ENCODE measurements at places on chromosomes 12 and 14. TPM values are rescaled to one million over a fixed set of nuclear protein-coding genes. Genes with fewer than 3 reads are reported as not detected.

DNA sequence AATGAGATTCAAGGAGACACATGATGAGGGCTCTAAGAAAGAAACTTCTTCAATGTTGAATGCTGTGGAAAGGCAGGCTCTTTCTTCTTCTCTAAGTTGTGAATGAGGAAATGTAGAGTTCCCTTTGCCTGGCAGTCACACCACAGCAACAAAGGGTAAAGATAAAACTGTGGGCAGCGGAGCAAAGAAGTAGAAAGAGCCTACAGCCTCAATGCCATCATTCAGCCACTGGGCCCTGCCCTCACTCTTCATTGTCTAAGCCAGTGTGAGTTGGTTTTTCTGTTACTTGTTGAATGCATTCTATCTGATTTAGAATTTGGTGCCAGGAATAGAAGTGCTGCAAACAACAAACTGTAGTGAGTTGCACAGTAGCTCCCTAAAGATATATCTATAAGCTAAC lies 12.2 kb downstream of the SDR9C7 start:
- no peak for DNase-seq

DNA sequence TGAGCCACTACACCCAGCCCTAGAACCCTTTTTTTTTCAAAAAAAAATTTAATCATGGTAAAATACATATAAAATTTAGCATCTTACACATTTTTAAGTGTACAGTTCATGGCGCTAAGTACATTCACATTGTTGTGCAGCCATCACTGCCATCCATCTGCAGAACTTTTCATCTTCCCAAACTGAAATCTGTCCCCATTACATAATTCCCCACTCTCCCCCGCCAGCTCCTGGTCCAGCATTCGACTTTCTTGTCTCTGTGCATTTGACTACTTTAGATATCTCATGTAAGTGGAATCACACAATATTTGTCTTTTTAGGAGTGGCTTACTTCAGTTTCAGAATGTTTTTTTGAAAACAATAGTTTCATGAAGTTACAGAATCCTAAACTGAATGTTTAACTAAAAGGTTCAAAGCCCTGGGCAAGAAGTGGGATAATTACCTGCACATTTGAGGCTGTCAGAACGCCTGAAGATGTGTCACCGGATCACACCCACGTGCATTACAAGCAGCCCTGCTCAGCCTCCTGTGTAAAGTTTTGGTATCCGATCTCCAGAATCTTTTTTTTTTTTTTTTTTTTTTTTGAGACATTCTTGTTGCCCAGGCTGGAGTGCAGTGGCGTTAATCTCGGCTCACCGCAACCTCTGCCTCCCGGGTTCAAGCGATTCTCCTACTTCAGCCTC lies 12.7 kb downstream of the EML1 start:
- DNase-seq = no peak

The EMP1 gene
- total RNA-seq = 4,689 TPM

The PTMS gene
- total RNA-seq = 134 TPM

DNA sequence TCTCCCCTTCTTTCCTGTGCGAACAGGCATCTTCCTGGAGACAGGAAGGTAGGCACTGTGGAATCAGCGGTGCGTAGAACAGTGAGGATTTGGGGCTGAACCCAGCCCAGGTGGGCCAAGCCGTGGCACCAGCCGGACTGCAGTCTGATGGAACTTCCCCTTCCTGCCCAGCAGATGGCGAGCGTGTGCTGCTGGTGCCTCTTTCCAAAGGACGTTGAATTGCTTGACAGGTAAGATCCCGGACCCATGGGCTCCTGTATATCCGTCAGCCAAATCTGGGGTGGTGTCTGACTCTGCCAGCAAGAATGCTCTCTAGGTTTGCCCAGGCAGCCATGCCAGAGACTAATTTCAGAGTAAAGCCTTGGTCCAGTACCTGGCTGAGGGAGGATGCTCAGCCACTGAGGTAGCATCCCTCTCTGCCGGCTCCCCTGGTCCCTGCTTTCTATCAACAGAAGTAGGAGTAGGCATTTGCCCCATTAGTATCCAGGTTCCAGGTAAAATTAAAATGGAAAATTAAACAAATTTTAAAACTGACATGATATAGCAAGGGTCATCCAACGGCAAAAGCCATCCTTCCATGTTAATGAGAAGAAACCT lies 21.1 kb upstream of the KCNA5 start:
- DNase-seq = no peak

The TMTC1 gene
- total RNA-seq = 87.8 TPM

DNA sequence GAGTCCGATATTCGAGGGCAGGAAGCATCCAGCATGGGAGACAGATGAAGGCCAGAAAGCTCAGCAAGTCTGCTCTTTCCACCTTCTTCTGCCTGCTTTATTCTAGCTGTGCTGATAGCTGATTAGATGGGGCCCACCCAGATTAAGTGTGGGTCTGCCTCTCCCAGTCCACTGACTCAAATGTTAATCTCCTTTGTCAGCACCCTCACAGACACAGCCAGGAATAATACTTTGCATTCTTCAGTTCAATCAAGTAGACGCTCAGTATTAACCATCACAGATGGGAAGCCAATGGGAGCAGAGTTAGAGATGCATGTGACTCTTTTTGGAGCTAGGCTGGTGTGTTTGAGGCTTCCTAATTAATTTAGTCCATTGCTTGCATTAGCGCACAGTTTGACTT lies 17.0 kb downstream of the C12orf75 start:
- DNase-seq = no peak

DNA sequence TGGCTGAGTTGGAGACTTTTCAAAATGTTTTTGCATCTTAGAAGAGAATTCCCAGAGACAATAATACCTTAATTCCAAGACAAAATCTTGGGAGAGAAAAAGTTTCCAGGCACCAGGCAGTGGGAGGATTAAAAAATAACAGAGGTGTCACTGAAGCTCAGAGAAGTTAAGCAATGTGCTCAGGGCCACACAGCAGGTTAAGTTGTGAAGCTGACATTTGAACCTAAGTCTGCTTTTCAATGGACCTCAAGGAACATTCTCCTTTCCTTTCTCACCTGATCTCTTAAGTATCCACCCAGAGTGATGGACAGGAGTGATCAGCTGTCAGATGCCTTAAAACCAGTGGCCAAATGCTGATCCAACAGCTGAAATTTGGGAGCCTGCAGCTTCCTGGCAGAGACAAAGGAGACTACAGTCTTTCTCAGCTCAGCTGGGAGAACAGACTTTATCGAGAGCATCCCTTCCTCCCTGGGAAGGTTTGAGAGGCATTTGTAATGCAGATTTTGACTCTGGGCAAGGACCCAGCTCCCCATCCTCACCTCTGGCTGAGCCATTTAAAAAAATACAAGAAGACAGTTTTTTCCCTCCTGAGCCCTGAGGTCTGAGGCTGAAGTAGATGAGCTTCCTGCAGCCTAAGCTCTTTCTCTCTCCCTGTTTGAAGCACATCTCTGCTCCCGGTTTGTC lies 174.9 kb upstream of the RPH3A start:
- no peak for DNase-seq

The CLEC2B gene
- 23.8 TPM for total RNA-seq

The PRR4 gene
- total RNA-seq = 1.5 TPM

DNA sequence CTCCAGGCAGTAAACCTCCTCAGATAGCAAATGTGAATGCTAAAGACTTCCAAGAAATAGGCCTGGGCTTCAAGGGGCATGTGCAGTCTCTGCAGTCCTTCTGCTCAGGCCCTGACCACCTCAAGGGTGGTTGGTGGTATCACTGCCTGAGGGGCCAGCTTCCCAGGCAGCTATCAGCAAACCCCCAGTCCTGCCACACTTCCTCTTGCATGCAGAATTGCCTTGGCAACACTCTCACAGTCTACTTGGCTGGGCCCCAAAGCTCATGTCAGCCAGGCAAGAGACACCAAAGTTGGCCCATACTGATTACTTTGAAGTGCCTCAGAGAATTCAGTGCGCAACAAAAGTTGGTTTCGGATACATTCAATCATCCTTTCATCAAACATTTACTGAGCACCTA lies 3.5 kb upstream of the ASB8 start:
- DNase-seq = no peak

The INSM2 gene
- total RNA-seq = 0.47 TPM

- no peak for DNase-seq
These were observed 19.3 kb upstream of the GALNT16 start for GRCh38 chr14:69240527-69241173.

DNA sequence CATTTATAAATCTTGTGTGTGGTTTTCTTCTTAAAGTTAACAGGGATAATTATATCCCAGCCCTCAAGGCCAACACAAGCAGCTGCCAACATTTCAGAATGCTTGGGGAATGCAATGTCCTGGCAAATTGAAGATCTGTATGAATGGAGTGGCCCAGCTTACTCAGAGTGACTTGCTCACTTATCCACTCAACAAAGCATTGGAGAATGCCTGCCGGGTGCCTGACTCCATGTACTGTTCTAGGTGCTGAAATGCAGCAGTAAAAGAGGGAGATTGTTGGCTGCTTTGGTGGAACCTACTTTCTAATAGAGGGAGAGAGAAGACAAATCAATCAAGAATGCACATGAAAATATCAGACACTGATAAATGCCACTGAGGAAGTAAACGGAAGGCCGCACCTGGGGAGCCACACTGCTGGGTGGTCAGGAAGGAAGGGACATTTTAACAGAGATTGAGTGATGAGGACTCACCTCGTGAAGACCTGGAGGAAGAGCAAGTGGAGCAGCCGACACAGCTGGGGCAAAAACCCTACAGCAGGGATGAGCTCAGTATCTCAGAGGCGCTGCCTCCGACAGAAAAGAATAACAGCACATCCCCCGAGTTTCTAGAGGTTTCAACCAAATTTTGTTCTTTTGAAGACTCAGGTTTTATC lies 61.2 kb upstream of the VASH1 start:
- no peak for DNase-seq

DNA sequence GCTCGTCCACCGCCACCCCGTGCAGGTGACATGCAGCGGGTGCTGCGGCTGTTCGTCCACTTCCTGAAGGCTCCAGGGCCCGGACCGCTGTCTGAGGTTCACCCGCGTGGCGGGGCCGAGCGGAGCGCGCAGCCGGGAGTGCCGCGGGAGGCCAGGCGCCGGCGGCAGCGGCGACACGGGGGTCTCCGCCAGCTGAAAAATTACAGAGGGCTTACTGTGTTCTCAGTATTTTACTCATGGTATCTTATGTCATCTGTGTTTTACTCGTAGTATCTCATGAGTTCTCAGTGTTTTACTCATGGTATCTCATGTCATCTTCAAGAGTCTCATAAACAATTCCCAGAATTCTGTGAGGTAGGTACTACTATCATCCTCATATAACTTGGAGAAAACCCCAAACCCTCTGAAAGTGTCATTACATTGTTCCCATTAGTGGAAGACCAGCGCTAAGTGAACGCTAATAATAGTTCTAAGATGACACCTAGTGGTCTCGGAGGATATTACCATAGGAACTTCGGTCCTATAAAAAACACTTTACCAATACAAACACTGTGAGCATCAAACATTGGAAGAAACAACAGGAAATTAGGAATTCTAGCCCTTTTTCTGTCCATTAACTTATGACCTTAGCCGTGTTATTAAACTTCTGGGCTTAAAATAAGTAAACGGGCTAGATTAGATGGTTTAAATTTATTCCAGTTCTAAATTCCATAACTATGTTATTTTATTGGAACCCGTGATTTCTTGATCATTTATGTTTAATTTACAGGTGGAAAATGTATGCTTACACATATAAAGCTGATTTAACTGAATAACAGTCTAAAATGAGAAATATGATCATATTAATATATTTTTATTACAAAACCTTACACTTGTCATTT lies 32.4 kb downstream of the AK7 start:
- no peak for DNase-seq

- DNase-seq = no peak
These were observed 72.0 kb upstream of the VRK1 start for GRCh38 chr14:96725232-96725631.

DNA sequence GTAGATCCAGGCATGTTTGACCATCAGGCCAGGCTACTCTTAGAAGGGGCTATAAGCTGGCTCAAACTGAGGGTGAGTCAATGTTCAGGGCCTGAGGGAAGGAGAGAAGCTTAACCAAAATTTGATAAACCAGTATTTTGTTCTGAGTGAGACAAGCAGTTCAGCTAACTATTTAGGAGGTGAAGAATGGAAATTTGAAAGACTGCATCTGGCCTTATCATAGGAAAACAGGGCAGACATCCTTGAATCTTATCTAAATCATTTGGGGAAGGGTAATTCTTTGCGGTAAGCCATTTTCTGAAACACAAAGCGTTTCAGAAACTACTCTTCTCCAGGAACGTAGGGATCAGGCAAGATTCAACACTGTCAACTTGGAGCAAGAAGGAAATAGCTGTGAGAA lies 447.2 kb downstream of the SOX5 start:
- DNase-seq = no peak

- DNase-seq = no peak
These were observed 166.1 kb upstream of the SLC16A7 start for GRCh38 chr12:59429766-59430165.

GRCh38 chr14:22333422-22334274 lies 255.4 kb downstream of the DAD1 start:
- no peak for DNase-seq

- peak; percentile 47 for DNase-seq
These were observed 744 bp upstream of the MYL6 start for GRCh38 chr12:56157201-56158028.

DNA sequence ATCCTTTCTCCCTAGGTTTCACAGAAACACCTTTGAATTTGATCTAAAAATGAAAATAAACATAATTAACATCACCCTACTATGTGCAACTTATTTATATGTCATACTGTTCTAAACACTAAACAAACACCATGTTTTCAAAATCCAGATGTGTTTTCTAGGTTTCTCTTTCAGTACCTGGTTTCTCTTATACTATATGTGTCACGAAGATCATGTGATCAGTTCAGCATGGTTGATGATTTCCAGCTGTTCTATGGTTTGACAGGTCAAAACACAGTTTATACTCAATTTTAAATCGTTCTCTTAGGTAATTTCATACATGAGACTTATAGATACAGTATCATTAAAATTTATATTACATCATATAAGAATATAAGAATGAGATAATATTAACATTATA lies 373.1 kb downstream of the SOX5 start:
- DNase-seq = no peak

The FAM234B gene
- total RNA-seq = 6.3 TPM

The CFAP73 gene
- total RNA-seq = not detected

The NR2C1 gene
- 26.5 TPM for total RNA-seq

DNA sequence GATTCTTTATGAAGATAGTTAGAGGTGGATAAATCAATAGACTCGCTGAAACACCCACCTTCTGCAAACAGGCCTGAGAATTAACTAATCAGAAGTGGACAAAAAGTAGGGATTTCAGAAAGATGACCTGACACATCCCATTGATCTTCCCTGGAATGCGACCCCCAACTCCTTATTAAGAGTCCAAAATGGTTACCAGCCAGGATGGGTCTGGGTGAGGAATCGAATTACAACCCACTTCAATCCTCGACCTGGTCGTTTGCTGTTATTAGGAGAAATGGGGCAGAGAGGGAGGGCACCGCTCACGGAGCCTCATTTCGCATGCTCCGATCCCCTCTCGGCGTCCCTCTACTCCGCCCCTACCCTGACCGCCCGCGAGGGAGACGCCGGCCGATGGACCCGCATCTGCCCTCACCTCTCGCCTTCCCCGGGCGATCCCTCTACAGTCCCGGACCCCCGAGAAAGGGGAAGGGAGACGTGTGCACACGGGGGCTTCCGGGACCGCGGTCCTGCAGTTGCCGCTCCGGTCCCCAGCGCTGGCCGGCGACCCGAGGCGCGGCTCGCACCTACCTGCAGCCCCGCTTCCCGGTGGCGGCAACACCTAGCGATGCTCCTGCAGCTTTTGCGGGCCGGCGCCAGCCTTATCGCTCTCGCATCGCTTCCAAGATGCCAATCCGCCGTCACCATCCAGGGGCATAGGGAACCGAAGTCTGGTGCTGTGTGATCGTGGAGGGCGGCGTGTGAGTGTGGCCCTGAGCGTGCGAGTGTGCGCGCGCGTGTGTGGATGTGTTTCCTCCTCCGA lies 69.3 kb upstream of the USP15 start:
- no peak for DNase-seq

The AQP6 gene
- not detected for total RNA-seq

All from omental fat pad (tissue), 4 donors.